ENCODE measurements at places on chromosomes 11 and 22. TPM values are rescaled to one million over a fixed set of nuclear protein-coding genes. Genes with fewer than 3 reads are reported as not detected.

The OR51B2 gene
- not detected for total RNA-seq

The RFPL2 gene
- total RNA-seq, result not detected

The OOSP4B gene
- not detected for total RNA-seq

The SCN2B gene
- total RNA-seq, result under 0.01 TPM

The CD82 gene
- 15.2 TPM for total RNA-seq

The BUD13 gene
- total RNA-seq, result 21.4 TPM

The CARD16 gene
- total RNA-seq, result 35.9 TPM

The SHANK2 gene
- total RNA-seq, result 0.19 TPM

The RIC3 gene
- not detected for total RNA-seq

The SLC25A1 gene
- 73.5 TPM for total RNA-seq

The A4GALT gene
- total RNA-seq, result 36.3 TPM

The HMOX1 gene
- total RNA-seq, result 126 TPM

The CNGA4 gene
- total RNA-seq, result not detected

The HIC2 gene
- total RNA-seq, result 4.6 TPM

The MIOX gene
- not detected for total RNA-seq

The CADM1 gene
- total RNA-seq, result 0.33 TPM

The MAP6 gene
- total RNA-seq, result under 0.01 TPM

The CDHR5 gene
- total RNA-seq, result not detected

The MAPK8IP2 gene
- total RNA-seq, result 0.33 TPM

The C1QTNF5 gene
- 111 TPM for total RNA-seq

The DDX25 gene
- not detected for total RNA-seq

The RFPL1 gene
- total RNA-seq, result not detected

The PATE2 gene
- 0.19 TPM for total RNA-seq

The VPREB3 gene
- total RNA-seq, result not detected

The SLC22A8 gene
- total RNA-seq, result not detected

The CASP1 gene
- total RNA-seq, result 9.6 TPM

The RTN4RL2 gene
- total RNA-seq, result 0.19 TPM

The GSTT4 gene
- not detected for total RNA-seq

The OR4C12 gene
- total RNA-seq, result not detected

The STX5 gene
- 43.1 TPM for total RNA-seq

The ABCG4 gene
- total RNA-seq, result 0.33 TPM

The TYR gene
- 0.29 TPM for total RNA-seq

The MYEOV gene
- total RNA-seq, result 0.33 TPM

The C22orf31 gene
- not detected for total RNA-seq

The RAC2 gene
- total RNA-seq, result 82.8 TPM

The PGA4 gene
- total RNA-seq, result not detected

The OR56A1 gene
- total RNA-seq, result not detected

The SHANK3 gene
- total RNA-seq, result 43.8 TPM

The FAM83F gene
- total RNA-seq, result not detected
